Dorsolateral prefrontal cortex (tissue), 122 donors: ENCODE measurements at places on chromosomes 3 and 15. TPM values are rescaled to one million over a fixed set of nuclear protein-coding genes. Genes with fewer than 3 reads are reported as not detected.

U2SURP gene
- total RNA-seq = 92.4 TPM

GMPPB gene
- 13.7 TPM for total RNA-seq

LMAN1L gene
- 1.4 TPM for total RNA-seq

C3orf49 gene
- not detected for total RNA-seq

GPR149 gene
- total RNA-seq = 0.66 TPM

MINAR1 gene
- total RNA-seq = 2.5 TPM

PYGO1 gene
- total RNA-seq = 7.8 TPM

HSPBAP1 gene
- total RNA-seq = 17.8 TPM

SLC15A2 gene
- 40.4 TPM for total RNA-seq

CIP2A gene
- 4.8 TPM for total RNA-seq

INSYN1 gene
- total RNA-seq = 93.8 TPM

- DNase-seq = no peak
These were observed 73.0 kb downstream of the LIPC start for GRCh38 chr15:58504674-58505234.

GRCh38 chr15:50880651-50881114 lies 27.8 kb upstream of the AP4E1 start:
- no peak for DNase-seq

- DNase-seq = no peak
These were observed 33.4 kb downstream of the CD86 start for GRCh38 chr3:122088531-122088930.

- no peak for DNase-seq
These were observed 558.7 kb upstream of the KCNMB2 start for GRCh38 chr3:177977381-177978158.

DNA sequence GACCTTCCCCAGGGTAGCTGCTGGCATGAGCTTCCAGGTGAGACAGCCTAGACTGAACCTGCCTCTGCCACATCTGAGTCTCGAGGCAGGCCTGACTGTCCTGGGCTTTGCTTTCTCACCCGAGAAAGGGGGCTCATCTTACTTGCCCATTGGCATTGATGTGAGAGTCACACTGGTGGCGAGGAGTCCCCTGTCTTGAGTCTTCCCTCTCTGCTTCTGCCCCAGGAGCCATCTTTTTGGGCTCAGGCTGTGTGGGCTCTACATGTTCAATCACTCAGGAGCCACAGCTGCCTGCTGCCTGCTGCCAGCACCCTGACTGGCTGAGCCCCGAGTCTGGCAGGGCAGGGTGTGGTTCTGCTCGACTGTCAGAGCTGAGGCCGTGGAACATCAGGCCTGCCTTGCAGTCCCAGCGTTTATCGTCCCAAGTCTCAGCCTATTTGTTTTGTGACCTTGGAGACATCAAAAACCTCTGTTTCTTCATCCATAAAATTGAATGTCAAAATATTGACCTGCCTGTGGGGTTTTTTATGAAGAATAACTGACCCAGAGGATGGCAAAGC lies 132.5 kb downstream of the DNAJB8 start:
- DNase-seq = peak; percentile 32

DNA sequence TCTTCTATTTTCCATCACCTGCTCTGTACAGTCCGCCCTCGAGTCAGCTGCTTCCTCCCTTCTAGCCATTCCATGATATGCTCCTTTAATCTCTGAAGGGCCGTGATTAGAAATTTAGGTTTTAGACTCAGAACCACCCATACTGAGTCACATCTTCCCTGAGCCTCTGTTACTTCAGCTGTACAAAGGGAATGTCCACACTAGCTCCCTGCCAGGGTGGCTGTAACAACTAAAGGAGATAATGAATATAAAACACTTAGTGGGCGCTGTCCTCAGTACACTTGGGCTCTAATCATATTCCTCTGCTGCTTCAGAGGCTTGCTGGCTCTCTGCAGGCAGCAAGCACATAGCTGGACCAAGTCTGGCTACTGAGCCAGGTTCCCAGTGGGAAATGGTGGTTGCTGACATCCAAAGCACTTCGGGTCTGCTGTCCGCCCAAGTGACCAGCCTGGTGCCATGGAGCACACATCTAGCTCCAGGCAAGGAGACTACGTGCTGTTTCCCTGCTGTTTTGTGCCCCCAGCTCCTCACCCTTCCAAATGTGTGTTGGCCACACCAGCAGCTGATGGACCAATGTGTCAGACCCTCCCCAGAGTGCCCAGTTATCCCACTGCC lies 901 bp upstream of the CHST14 start:
- DNase-seq = no peak

DNA sequence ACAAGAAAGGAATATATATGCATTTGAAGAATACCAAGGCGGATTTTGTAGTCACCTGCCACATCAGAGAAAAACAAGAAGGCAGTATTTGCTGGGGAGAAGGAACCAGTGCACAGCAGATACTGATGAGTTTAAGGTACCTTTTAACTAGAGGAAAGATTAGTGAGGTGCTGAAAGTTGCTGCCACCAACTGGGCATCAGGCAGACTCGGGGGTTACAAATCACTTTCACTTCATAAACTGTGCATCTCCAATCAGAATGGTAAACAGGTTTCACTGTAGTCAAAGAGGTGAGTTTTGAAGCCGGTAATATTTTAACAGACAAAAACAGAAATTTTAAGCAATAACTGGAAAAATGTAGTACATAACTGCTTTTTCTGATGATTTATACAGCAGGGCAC lies 4.1 kb downstream of the FBN1 start:
- DNase-seq = peak; percentile 43

- no peak for DNase-seq
These were observed 41.5 kb downstream of the SPRED1 start for GRCh38 chr15:38294126-38294525.

DNA sequence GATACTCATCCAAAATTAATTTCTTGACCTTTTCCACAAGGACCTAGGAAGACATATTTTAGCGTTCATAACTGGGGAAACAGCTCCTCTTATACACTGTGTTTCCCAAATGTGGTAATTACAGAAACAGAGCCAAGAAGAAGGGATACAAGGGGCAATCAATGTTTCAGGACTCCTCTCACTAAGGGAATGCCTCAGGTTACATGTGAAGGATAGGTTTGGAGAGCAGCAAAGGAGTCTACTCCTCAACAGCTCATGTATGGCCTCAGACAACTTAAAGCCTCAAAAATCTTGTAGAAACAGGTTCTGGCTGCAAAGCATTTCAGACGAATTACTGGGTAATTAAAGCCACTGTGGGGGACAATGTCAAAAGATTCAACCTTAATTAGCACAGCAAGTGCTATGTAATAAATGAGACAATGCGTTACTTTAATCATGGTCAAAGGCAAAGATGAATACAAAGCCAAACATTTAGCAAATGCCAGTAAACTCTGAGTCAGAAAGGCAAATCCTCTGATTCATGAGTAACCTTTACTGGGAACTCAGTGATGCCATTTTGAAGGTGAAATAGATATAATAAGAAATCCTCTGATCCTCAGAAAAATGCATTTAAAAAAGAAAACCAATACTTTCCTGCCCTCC lies 1111.2 kb downstream of the TUSC7 start:
- no peak for DNase-seq

DNA sequence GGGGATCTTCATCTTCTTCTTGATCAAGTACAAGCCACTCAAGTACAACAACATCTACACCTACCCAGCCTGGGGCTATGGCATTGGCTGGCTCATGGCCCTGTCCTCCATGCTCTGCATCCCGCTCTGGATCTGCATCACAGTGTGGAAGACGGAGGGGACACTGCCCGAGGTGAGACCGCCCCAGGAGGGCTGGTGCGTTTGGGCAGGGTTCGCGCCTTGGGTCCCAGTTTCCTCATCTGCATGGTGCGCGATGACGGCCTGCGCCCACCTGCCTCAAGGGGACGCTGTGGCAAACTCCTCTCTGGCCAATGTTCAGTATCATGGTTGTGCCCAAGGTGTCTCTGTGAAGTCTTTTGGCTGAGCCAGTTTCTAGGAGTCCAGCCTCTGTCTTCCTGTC lies 57.5 kb upstream of the SLC6A1 start:
- no peak for DNase-seq

GRCh38 chr15:82923744-82924143 lies 28.8 kb downstream of the HOMER2 start:
- no peak for DNase-seq

- no peak for DNase-seq
These were observed 1.3 kb downstream of the SACM1L start for GRCh38 chr3:45690336-45691035.

- DNase-seq = no peak
These were observed 4.7 kb downstream of the LTF start for GRCh38 chr3:46460051-46460450.

DNA sequence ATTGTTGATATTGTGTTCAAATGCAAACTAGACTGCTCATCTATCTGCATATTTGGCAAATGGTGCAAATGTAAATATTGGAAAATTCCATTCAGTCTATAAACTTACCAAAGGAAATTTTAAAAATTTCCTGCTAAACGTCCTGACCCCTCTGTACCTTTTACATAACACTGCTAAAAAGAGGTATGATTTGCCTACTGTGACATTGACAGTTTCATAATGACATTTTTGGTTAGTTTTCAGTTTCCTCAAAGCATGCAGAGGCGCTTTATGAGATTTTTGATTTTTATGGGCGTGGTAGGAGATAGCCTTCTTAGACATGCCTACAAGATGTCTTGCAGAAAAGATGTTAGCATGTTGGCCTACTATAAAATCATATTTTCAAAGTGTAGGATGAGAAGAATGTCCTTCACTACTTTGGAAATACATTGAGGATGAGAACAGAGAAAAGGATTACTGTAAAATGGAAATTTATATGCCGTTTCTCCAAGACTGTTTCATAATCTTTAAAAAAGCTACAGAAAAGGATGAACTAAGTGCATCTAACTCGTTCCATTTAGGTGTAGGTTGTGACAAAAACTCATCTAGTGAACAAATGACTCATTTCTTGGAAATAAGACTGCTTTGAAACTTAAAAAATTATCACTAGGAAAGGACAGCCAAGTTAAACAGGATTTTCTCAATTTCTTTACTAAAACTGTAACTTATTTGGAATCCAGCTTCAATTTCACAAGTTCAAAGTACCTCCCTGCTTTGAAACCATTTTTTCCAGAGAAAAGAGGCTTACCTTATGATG lies 14.5 kb upstream of the ISLR start:
- DNase-seq = no peak

GRCh38 chr3:127003601-127004280 lies 20.8 kb downstream of the PLXNA1 start:
- no peak for DNase-seq

GRCh38 chr3:124699686-124700396 lies 30.4 kb upstream of the UMPS start:
- no peak for DNase-seq

DNA sequence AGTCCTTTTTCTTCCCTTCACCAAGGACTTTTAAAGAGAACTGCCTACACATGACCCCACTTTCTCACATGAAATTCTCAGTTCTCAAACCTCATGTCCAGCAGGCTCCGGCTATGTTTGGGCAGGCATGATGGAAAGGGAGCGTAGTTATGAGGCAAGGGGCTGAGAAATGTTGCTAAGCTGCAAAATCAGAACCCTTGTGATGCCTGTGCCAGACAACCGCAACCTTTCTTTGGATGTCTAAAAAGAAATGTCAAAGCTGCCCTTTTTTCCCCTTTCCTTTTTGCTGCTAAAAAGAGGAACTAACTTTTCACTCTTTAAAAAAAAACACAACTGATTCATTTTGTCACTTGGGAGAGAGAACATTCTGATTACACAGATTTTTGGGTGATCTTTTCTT lies 19.2 kb downstream of the GNB4 start:
- DNase-seq = no peak

GRCh38 chr3:54853573-54854404 lies 74.1 kb downstream of the LRTM1 start:
- DNase-seq = peak; percentile 77

GRCh38 chr3:51887620-51888019 lies 12.2 kb upstream of the IQCF5 start:
- no peak for DNase-seq

GRCh38 chr3:97958396-97958795 lies 13.8 kb downstream of the RIOX2 start:
- DNase-seq = no peak

GRCh38 chr3:194306109-194306686 lies 44.9 kb downstream of the CPN2 start:
- no peak for DNase-seq

DNA sequence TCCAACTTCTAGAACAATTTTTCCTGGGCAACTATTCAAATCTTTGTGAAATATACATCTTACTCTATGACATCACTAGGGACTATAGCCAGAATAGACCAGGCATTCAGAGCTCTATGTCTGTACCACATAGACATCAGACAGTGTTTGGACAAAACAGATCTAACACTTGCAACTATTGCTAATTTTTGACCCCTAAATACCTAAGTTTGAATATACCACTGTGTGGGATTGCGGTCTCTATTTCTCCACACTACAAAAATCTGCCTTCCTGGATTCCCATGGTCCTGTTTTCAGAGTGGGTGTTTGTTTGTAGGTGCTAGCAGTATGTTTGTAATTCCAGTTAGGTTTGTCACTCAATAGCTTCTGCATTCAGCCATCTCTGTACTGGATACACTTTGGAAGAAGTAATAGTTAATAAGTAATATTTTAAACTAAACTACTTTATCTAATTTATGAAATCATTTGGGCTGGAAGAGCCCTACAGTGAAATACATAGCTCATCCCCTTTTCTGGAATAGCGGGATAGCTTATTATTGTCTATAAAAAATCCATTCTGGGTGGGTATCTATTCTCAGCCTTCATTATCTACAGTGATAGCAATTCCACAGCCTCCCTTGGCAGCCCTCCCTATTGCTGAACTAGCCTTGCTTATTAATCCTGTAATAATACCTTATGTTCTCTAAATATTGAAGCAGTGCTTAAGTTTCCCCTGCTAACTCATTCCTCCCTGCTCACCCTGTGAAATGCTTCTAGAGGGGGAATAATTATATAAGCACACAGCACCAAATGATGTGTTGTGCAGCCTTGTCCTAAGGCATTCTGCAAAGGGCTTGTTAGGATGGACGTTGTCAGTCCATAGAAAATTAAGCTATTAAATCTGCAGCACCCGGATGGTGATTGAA lies 49.4 kb downstream of the RBMS3 start:
- no peak for DNase-seq

- DNase-seq = no peak
These were observed 821 bp downstream of the LINS1 start for GRCh38 chr15:100601163-100601562.

- no peak for DNase-seq
These were observed 101.8 kb downstream of the SNRK start for GRCh38 chr3:43388175-43388574.

DNA sequence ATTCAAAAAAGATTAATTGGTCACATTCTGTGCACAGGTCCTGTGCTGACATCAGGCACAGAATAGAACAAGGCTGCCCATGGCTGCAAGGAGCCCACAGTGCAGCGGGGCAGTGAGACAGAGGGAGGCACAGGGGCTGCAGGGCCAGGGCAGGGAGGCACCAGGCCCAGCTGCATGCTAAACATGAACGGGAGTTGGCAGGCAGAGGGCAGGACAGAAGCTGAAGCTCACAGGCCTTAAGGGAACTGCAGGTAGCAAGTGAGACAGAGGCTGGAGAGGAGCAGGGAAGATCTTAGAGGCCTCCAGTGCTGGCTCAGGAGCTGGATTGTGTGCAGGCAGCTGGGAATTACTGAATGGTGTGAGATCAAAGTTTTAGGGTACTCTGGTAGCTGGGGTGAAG lies 26.2 kb downstream of the IDH3A start:
- DNase-seq = no peak
